ENCODE measurements at places on chromosomes 1 and 21.

DNA sequence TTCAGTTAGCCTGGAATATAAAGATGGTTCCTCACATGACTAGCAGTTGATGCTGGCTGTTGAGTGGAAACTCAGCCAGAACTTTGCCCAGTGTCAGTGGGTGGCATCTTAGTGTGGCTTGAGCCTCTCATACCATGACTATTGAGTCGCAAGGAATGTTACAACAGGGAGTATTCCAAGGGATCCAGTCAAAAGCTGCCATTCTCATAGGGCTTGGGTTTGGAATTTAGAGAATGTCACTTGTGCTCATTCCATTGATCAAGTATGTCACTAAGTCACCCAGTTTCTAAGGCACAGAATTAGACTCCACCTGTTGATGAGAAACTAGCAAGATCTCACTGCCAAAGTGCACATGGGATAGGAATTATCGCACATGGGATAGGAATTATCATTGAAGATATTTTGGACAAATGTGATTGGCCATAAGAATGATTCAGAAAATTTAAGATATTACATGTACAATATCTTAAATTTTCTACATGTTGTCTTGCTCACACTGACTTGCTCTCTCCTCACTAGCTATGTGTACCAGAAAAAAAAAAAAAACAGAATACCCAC, 1290.7 kb upstream of the ADGRL2 start:
- DNase-seq: no peak

- peak; percentile 98 for DNase-seq
Measured at GRCh38 chr1:24289937-24290595, 29.1 kb upstream of the GRHL3 start.

- DNase-seq: no peak
Measured at GRCh38 chr1:222392556-222392955, 155.3 kb downstream of the HHIPL2 start.

DNA sequence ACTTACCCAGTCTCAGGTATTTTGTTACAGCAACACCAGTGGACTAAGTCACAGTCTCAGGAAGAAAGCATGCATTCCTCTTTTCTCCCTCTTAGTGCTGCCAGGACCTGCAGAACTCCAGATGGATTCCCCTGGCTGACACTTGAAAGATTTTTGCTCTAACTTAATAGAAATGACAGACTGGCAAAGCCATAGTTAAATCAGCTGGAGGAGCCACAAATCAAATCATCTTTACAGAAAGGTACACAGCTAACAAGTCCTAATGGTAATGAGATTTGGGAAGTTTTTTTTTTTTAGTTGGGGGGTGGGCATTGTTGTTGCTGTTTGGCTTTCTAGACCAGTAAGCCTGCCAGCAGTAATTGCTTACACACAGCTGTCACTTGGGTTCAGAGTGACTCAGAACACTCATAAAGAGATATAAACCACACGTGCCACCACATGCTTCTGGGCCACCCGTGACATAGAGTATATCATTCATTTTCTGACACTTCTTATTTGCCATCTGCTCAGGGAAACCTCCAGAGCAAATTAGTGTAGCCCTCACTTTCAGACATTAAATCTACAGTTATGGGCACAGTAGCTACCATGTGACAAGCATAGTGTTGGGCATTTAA, 72.4 kb downstream of the FH start:
- no peak for DNase-seq

- DNase-seq: no peak
Measured at GRCh38 chr1:150320667-150320978, 710 bp upstream of the PRPF3 start.

DNA sequence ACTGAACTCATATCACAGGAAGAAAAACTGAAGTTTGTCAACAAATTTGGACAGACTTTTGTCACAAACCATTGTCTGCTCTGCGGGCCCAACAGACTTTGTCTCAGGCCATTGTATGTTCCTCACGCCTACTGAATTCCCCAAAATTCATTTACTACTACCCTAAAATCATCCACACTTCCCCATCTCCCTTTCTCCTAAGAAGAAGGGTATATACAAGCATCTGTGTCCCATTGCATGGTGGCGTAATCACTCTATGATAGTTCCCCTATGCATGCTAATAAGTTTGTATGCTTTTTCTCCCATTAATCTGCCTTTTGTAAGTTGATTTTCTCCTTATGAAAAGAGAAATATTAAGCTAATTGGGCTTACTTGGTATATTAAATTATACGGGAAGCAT, 54.9 kb upstream of the ATF3 start:
- DNase-seq: no peak

Measured in NCI-H2107 (cell line).